MG63 (cell line): ENCODE measurements at places on chromosomes 2 and 18. TPM values are rescaled to one million over a fixed set of nuclear protein-coding genes. Genes with fewer than 3 reads are reported as not detected.

DNA sequence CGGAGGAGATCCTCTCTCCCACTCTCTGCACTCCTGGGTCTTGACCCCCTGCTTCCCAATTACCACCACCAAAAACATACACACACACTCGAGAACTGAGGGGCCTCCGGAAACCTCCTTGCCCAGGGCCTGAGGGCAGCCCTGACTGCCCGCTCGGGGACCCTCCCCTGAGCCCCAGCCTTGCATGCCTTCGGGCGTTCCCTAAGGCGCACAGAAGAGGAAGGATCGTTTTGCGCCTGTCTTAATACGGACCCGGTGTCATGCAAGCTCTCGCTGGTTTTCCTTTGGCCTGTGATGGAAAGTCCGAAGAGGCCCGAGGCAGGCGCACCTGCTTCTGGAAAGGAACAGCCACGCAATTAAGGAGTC is 19.8 kb downstream of the POU3F3 start:
- no peak for DNase-seq

DNA sequence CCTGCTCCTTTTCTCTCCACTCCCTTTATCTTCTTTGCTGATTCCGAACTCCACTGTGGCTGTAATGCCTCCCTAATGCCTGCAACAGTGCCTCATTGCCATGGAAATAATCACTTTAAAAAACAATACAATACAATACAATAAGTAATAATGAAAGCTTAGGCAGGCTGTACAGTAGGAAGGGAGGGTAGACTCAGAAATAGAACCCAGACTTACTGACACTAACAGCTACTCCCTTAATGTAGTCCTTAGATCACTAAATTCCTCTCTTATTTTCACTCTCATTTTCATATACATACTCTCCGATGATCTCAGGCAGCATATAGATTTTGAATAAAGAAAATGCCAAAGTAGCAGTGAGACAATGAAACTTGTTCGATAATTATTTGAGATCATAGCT is 70.2 kb downstream of the DLGAP1 start:
- DNase-seq: no peak

SERPINB2 gene
- not detected in 2 replicates for total RNA-seq

MAP3K19 gene
- not detected in 2 replicates for total RNA-seq

XDH gene
- 0.69 TPM in 1 of 2 replicates, not detected in the other for total RNA-seq
